Daoy (cell line): ENCODE measurements at places on chromosomes 5 and 9. TPM values are rescaled to one million over a fixed set of nuclear protein-coding genes. Genes with fewer than 3 reads are reported as not detected.

DNA sequence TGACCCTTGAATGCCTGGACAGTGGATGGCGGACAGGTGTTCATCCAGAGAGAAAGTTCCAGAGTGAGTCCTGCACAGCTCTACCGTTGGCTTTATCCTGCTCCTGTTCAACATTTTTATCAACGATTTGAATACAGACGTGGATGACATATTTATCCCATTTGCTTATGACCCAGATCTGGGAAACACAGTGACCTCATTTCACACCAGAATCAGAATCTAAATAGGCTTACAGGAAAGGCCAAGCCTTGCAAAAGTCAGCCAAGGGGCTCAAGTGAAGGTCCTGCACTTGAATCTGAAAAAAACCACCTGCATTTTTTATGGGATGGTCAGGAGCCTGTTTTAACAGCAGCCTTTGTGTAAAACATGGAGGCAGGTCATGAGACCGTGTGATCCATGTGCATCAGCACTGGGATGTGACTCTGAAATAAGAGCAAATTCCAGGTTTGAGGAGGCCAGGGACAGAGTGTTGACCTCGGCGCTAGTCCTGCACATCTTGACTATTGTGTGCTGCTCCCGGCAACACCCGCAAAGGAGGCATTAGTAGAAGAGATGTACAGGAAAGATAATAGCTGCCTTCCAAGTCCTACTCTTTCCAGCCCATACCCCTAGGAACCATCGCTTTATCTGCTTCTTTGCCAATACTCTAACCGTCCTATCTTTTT lies 18.5 kb downstream of the PDZD2 start:
- no peak for DNase-seq

- peak; percentile 56 for DNase-seq
Measured at GRCh38 chr5:40914835-40915234, 5.5 kb downstream of the C7 start.

GRCh38 chr5:15510831-15511230 lies 10.9 kb downstream of the FBXL7 start:
- peak; percentile 57 for DNase-seq

FLT4 gene
- total RNA-seq = 10.2 and 24.6 TPM in 2 replicates

TAS2R1 gene
- total RNA-seq = not detected in 2 replicates

NR4A3 gene
- 0.17 and 0.24 TPM in 2 replicates for total RNA-seq

NOXA1 gene
- total RNA-seq = not detected in 2 replicates

CAMK4 gene
- 20.1 and 28.1 TPM in 2 replicates for total RNA-seq

STOML2 gene
- total RNA-seq = 222 and 248 TPM in 2 replicates
